ENCODE measurements at places on chromosomes 2 and 18. TPM values are rescaled to one million over a fixed set of nuclear protein-coding genes. Genes with fewer than 3 reads are reported as not detected.

- DNase-seq = peak; percentile 38
Observed at GRCh38 chr2:109645412-109646184, 31.4 kb downstream of the SOWAHC start.

DNA sequence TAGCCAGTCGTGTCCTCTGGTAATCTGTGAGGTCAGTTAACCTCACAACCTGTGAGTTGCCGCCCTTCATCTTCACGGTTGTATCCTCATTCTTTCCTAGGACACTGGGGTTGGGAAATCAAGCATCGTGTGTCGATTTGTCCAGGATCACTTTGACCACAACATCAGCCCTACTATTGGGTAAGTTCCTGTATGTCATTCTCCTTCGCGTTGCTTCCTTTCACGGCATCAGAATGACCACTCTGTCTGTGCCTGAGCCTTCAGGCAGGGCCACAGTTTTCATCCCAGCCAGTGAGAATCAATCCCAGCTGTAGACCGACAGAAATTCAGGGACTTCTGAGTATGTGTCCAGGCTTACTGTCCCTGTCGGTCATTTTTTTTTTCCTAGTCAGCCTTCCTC, 67.1 kb downstream of the RAB31 start:
- DNase-seq = no peak

DNA sequence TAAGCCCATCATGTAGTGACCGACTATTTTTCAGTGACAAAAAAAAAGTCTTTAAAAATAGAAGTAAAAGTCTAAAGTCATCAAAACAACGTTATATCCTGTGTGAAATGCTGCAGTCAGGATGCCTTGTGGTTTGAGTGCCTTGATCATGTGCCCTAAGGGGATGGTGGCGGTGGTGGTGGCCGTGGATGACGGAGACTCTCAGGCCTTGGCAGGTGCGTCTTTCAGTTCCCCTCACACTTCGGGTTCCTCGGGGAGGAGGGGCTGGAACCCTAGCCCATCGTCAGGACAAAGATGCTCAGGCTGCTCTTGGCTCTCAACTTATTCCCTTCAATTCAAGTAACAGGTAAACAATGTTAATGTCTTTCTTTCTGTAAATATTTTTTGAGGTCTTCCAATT, at the start of gene CD28:
Gene CD28 (plus strand): TSS at position 237 of the 400 bp plus-strand sequence. CDS start 58 bp downstream, at position 295.
- DNase-seq = no peak

DNA sequence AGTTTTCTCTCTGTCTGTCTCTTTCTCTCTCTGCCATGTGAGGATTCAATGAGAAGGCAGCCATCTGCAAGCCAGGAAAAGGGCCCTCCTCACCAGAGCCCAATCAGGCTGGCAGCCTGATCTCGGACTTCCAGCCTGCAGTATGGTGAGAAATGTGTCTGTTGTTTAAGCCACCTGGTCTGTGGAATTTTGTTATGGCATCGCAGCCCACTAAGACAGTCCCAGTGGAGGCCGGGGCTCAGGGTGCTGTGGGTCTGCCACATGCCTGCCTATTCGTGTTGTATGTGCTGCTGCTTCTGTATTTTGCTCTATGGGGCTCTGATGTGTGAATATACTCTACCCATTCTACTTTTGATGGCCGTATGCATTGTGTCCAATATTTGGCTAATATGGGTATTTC, 139.0 kb upstream of the HS6ST1 start:
- no peak for DNase-seq

DNA sequence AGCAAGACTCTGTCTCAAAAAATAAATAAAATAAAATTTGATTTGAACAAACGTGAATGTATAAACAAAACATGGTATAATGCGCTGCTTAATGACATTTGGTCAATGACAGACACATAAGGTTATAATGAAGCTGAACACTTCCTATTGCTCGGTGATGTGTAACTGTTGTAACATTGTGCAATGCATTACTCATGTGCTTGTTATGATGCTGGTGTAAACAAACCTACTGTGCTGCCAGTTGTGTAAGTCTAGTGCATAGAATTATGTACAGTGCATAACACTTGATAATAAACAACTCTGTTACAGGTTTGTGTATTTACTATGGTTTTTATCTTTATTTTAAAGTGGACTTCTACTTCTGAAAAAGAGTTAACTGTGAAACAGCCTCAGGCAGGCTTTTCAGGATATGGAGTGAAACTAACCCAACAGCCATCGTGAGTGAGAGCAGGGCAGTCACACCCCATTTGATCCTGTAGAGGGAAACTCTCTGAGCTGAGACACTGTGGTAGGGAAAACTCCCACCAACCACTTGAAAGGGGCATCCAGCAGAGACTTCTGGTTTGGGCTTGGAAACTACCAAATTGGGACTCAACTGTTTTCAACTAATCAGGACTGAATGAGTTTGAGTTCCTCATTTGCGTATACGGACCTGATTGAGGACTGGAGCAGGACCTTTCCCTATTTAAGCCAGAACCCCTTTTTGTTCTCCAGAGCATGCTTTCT, 8.7 kb upstream of the RPRD1A start:
- no peak for DNase-seq

DNA sequence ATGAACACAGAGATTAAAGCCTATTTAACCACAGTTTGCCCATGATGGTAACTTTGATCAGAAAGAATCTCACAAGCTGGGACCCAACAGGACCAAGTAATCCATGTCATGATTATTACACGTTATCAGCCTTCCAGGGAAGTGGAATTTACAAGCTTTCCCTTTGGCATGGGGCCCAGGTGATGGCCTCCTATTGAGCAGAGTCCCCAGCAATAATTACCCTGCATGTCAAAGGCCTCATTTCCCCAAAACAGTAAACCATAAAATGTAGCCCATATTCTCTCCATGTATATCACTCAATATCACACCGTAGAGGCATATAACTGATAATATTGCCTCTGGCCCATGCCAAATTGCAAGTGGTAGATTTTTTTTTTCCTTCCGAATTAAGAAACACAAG, 38.9 kb downstream of the PRKRA start:
- DNase-seq = no peak

Gene CSRNP3
- polyA plus RNA-seq = 9.9 TPM

Gene AGXT
- not detected for polyA plus RNA-seq

Gene GAL3ST2
- polyA plus RNA-seq = 0.19 TPM
